Activated T-helper 1 cell treated with anti-CD3 and anti-CD28 coated beads, Interleukin-12 subunit alpha, Interleukin-12 subunit beta, Interleukin-2, Interleukin-4 antibody, amounts not matched to agents 30 ng/mL and 10 ng/mL and 1 ng/mL, durations not matched to agents 14 hours and 24 hours and 36 hours (primary cell): ENCODE measurements at places on chromosomes 2 and 18. TPM values are rescaled to one million over a fixed set of nuclear protein-coding genes. Genes with fewer than 3 reads are reported as not detected.

Gene NDUFV2
- total RNA-seq, result 381 and 391 TPM in 2 replicates

Gene LCT
- 0.41 and 0.42 TPM in 2 replicates for total RNA-seq

Gene TRAPPC8
- 36.7 and 41.6 TPM in 2 replicates for total RNA-seq

Gene CDH2
- total RNA-seq, result 0.10 and 0.16 TPM in 2 replicates

Gene FAM237A
- total RNA-seq, result not detected in 2 replicates

Gene POTEC
- not detected in 2 replicates for total RNA-seq

Gene RRM2
- total RNA-seq, result 328 and 351 TPM in 2 replicates

DNA sequence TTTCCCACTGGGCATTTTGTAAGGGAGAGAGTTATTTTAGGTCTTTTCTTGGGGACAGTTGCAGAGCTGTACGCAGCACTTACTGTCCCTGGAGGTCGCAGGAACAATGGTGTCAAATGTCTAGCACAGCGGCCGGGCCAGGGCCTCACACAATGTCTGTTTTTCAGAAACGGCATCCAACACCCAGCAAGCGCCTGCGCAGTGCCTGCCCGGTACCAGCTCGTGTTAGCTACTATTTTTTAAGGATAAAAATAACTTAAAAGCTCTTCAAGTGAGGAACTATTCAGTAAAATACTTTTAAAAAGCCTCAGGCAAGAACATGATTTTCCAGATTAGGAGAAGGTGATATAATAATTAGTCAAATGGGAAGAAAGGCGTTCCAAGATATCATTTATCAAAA, 90.0 kb downstream of the MBP start:
- DNase-seq, result no peak

- DNase-seq, result no peak
These were observed 76.2 kb downstream of the WDR7 start for GRCh38 chr18:56727399-56727798.

DNA sequence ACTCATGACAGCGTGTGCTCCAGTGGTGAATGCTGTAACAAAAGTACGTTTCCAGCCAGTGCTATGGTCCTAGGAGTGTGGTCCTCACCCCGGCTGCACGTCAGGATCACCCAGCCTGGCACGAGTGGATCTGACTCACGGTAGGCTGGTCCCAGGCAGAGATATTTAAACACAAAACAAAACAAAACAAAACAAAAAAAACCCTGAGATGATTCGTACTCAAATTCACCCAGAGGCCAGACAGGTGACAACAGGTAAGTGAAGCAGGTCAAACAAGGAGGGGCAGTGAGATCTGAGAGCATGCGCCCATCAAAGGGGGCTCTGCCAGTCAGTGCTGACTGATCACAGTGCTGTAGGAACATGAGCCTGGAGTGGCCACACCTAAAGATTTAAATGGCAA, 43.2 kb downstream of the C2orf76 start:
- DNase-seq, result no peak

DNA sequence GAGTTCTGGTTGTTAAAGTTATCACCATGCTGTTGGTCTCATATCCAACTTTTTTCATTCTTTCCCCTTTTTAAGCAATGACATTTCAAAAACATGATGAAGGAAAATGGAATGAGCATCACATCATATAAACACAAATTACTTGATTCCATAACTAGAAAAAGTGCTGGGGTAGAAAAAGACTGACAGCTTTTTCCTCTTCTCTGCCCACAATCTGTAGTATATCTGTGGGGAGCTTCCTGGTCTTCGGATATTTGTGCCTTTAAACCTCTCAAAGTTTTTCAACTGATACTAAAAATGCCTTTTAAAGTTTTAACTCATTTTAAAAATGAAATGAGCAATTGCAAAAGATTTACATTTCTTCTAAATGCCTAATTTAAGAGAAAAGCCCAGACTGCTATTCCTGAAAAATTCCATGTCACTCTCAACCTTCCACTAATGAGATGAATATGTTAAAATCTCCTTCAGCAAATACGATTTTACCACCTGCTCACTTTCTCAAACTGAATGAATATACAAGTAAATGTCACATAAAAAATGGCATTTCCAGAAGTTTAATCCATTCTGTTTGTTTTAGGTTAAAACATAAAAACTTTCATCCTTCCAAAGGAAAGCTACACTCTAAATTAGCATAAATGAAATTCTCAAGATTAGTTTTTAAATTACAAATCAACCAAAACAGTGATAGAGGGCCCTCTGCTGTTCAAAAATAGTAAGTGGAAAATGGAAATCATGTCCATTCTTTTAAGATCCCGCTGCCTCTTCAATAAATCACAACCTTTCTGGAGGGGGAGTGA, 2.1 kb downstream of the DNAH7 start:
- no peak for DNase-seq

GRCh38 chr2:46239847-46240181, 57.4 kb upstream of the EPAS1 start:
- peak; percentile 61 for DNase-seq

GRCh38 chr2:147182260-147182659, 662.6 kb upstream of the ACVR2A start:
- peak; percentile 67 for DNase-seq

- DNase-seq, result no peak
These were observed 511.9 kb upstream of the TNP1 start for GRCh38 chr2:217371781-217372213.

DNA sequence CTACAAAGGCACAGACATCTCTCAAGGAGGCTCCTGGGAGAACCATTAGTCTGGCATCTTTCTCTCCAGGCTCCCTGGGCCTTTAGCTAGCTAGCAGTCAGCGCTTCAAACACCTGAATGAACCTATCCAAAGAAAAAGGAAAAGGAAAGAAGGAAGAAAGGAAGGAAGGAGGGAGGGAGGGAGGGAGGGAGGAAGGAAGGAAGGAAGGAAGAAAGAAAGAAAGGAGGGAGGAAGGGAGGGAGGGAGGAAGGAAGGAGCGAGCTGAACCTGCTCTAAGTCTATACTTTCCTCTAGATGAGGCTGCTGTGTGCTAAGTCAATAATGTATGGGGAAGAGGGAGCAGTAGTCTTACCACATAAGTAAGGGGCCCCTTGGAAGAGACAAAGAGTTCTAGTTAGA, 5.1 kb upstream of the BCL11A start:
- no peak for DNase-seq

GRCh38 chr2:67706082-67706481, 308.9 kb downstream of the ETAA1 start:
- no peak for DNase-seq

DNA sequence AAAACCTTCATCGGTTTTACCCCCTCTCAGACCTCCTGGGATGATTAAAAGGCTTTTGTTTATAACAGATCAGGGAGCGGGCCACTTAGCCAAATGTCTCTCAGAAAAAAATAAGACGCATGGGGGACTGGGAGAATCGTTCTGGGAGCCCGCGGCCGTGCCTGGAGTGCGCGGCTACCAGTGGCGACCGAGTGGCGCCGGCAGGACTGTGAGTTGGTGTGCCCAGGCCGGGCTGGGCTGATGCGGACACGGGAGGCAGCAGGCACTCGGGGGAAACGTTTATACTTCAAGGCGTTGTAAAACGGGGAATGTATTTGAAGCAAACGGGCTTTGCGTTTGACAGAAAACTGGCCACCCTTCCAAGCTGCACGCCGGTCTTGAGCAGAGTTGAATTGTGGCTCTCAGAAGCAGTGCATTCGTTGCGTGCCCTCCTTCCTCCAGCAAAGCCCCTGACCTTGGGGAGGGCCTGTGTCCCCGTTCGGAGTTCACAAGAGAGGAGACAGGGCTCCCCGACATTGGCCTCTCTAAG, 4.7 kb upstream of the HOXD10 start:
- no peak for DNase-seq

GRCh38 chr2:214856137-214856536, 46.7 kb upstream of the BARD1 start:
- no peak for DNase-seq

- DNase-seq, result no peak
These were observed 102.3 kb downstream of the NRXN1 start for GRCh38 chr2:50929661-50930060.

DNA sequence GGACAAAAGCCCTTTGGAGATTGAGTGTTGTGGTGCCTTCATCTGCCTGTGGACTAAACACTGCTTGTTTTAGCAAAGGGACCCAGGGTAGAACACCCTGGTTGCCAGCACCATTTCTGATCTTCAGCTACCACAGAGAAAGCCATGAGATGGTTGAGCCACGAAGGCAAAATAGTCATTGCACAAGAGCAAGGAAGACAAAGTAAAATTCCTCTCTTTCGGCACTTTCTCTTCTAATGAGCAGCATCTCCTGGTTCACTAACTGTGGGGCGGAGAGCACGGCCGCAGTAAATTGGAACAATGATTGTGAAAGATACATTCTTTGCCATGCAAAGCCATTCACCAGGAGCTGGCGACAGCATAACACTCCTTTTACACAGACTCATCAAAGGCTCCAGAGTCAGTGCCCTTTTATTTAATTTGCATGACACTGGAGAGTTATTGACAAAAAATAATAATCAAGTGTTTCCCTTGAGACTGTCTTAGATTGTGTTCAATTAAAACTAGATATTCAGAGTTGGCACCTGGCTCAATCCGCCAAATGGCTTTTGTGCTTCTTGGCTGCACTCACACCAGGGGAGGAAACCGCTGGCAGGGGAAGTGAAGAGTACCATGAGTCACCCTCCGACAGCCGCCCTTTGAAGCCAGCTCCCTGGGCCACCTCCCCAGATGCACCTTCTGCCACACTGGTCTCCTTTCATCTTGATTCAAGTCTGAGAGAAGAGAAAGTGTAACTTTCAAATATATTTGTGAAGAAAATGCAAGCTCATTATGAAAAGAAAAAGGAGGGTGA, 100.5 kb upstream of the MEIS1 start:
- no peak for DNase-seq

GRCh38 chr2:61460163-61460562, 10.7 kb downstream of the USP34 start:
- no peak for DNase-seq

- no peak for DNase-seq
These were observed 81.5 kb downstream of the EFEMP1 start for GRCh38 chr2:55842046-55842445.

GRCh38 chr2:238163481-238164198, 4.9 kb downstream of the ERFE start:
- no peak for DNase-seq

DNA sequence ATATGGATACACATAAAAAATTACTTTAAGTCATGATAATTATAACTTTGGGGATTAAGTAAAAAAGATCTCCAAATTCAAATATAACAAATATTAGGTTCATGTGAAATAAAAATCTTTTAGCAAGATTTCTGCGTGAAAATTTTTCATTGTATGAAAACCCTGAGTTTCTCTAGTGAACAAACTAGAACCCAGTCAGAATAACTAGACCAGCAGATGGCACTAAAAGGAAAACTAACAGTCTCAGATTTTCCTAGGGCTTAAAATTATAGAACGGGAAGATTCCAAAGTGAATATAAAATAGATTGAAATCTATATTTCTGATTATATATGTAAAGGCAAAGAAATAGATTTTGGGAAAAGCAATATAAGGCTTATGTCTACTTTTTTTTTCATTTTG, 43.3 kb downstream of the TMEM200C start:
- DNase-seq, result no peak

DNA sequence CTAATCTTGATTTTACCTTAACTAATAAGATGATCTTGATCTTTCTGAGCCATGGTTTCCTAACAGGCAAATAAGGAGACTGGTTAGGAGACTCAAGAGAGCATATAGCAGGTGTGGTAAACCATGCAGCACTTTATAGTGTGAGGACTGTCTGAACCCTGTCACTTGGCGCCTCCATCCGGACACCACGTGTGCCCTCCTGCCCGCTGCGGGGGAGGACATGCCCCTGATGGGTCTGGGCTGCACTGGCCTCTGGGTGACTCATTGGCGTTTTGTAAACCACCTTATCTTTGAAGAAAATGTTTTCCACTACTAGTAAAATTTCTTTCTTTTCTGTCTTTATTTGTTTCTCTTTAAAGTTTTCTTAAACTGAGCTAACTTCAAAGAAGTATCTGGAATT, 131.1 kb downstream of the FMNL2 start:
- DNase-seq, result no peak

DNA sequence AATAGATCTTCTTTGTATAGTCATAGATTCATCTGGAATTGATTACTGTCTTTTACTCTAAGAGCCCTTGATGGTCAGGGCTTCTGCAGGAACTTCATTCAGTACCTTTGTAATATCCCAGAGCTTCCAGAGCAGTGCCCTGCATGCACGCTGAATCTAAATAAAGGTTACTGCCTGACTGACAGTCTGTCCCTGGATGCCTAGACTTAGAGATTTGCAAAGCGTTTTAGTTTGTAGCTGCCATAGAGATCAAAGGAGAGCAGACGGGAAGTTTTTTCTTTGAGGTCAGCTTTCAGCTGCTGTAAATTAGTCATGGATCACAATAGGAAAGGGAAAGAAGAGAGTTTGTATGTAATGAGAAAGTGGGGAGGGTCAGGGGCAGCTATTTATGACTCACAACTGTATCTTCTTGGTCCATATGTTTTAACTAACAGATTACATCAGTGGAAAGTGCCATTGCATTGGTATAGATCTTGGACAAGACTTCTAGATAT, 45.2 kb upstream of the NYAP2 start:
- no peak for DNase-seq

GRCh38 chr2:239966853-239967552, 58.1 kb downstream of the NDUFA10 start:
- no peak for DNase-seq

- DNase-seq, result no peak
These were observed 87.4 kb upstream of the SERPINE2 start for GRCh38 chr2:224126440-224126839.

DNA sequence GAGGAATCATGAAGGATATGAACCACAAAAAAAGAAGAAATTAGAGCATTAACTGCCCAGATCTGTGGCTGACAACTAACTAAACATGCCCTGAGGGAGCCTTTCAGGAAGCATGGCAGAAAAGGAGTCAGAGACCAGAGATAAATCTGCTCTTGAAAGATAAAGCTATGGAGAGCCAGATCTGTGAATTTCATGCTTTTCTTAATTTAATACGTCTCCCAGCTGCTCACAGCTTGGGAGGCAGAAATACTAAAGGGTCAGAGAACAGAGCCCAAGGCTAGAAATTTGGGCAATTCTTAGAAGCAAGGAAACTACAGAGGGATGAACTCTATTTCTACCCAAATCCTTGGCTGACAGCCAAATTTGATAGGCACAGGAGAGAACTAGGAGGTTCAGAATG, 223.0 kb upstream of the DPP10 start:
- no peak for DNase-seq

GRCh38 chr2:10675131-10675530, 14.6 kb downstream of the NOL10 start:
- DNase-seq, result no peak

- DNase-seq, result no peak
These were observed 40.0 kb downstream of the CCDC102B start for GRCh38 chr18:68837665-68838451.

DNA sequence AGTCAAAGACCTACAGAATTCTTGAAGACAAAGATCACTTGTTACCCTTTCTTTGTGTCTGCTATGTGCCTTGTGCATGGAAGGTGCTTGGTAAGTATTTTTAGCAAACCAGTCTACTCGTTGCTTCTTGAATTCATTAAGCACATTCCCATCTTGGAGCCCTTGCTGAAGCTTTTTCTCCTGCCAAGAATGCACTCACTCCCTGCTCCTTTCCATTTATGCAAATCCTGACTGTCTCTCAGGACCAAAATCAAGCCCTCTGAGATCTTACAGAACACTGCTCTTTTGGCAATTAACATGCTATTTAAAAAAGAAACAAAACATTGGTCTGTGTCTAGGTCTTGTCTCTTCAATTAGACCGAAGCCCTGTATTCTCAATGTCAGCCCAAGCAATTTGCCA, 75.8 kb downstream of the CLHC1 start:
- no peak for DNase-seq

- no peak for DNase-seq
These were observed 7.5 kb downstream of the PRLH start for GRCh38 chr2:237573721-237574415.

- DNase-seq, result no peak
These were observed 62.6 kb downstream of the SMAD7 start for GRCh38 chr18:48887905-48888772.

- DNase-seq, result no peak
These were observed 241.5 kb upstream of the PKDCC start for GRCh38 chr2:41806286-41806685.
